ENCODE measurements at places on chromosomes 3 and 15.

- no peak for DNase-seq
These were observed 4.8 kb downstream of the GLYCTK start for GRCh38 chr3:52292247-52293065.

DNA sequence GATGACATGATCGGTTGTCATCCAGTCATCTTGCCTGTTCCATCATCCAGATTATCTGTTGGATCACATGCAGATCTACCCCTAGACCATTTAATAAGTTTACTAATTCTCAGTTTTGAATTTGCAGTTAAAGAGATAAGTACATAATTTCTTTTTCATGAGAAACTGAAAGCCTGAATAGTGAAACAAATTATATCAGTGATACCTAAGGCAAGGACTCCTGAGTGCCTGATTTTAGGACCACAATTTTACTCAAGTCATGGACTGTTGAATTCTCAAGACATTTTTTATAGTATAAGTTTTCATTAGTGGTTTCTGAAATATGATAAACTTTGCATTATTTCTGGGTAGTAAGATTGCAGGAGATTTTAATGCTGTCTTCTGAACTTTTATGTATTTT, 13.2 kb downstream of the SIDT1 start:
- DNase-seq, result no peak

GRCh38 chr3:53534216-53534615, 39.8 kb downstream of the CACNA1D start:
- no peak for DNase-seq

DNA sequence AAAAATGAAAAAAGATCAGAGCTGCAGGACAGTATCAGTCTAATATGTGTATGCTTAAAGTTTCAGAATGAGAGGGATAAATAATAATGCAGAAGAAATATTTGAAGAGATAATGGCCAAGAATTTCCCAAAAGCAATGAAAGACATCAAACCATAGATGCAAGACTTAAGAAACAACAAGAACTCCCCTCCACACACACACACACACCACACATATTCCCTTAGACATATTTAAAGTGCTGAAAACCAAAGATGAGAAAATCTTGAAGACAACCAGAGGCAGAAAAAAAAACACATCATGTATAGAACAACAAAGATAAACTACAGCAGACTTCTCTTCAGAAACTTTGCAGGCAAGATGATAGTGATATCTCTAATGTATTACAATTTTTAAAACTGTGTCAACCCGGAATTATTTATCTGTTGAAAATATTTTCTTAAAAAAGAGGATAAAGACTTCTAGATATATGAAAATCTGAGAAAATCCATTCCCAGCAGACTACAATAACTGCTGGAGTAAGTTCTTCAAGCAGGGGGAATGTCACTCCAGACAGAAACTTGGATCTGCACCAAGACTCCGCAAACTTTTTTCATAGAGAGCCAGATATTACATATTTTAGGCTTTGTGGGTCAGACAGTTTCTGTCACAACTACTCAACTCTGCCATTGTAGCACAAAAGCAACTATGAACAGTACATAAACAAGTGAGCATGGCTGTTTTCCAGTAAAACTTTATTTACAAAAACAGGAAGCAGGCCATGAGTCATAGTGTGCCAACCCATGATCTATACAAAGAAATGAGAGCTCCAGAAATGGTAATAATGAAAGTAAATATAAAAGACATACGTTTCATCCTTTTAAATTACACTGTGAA, 223.4 kb upstream of the CGNL1 start:
- no peak for DNase-seq

DNA sequence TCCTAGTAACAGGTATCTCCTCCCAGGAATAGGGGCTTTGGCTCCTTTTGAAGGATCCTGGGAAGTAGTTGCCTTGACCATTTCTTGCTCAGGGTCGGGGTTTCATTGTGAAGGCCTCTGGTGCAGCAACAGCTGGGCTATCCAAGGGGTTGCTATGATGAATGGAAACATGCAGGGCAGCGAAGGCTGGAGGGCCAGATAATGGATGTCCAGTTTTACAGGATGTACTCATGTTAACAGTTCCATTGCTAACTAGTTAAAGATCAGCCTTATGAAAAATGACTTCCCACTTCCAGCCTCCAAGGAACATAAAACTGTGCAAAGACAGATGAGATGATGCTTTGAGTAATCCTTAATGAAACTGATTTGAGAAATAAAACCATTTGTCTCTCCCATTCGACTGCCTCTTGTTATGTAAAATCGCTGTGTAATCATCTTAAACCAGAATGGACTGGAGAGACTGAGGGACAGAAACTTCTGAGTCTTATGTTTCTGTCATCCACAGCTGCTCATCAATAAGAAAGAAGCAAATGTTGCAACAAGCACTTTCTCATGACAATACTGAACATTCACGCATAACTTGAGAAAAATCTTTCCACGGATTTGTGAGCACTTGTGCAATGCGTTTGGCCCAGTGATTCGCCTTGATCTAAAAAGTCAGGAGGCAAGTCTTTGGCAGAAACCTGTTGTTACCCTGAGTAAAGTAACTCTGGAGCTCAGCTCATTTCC, 473.5 kb upstream of the RGMA start:
- DNase-seq, result no peak

DNA sequence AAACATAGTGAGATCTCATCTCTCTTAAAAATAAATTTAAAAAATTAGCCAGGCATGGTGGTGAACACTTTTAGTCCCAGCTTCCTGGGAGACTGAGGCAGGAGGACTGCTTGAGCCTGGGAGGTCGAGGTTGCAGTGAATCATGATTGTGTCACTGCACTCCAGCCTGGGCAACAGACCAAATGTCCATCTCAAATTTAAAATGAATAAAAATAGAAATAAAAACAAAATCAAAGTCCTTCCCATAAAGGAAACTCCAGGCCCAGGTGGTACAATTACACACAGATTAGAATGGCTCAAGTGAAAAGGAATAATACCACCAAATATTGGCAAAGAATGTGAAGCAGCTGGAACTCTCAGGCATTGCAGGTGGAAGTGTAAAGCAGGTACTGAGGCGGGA, 19.3 kb upstream of the ATP10A start:
- DNase-seq, result no peak

- no peak for DNase-seq
These were observed 35.6 kb downstream of the PDCD6IP start for GRCh38 chr3:33834096-33834453.

- no peak for DNase-seq
These were observed 118.1 kb downstream of the OPA1 start for GRCh38 chr3:193711166-193711485.

DNA sequence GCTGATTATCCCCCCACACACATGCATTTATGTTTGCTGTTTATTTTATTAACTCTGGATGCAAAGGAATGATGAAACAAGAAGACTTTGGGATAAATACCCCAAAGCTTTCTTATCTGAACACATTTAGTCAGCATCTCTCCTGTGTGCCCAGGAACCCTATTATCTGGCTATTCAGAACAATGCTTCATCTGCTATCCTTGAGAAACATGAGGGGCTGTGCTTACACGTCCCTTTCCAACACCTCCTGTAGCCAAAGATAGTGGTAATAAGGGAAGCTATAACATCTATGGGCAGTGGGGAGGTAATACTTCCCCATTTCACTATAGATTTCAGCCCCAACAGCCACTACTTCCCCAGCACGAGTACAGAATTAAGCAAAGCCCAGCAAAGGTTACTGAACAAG, 94.7 kb downstream of the SSR3 start:
- DNase-seq, result peak; percentile 80

- DNase-seq, result no peak
These were observed 336.5 kb downstream of the MAGI1 start for GRCh38 chr3:65702202-65702601.

DNA sequence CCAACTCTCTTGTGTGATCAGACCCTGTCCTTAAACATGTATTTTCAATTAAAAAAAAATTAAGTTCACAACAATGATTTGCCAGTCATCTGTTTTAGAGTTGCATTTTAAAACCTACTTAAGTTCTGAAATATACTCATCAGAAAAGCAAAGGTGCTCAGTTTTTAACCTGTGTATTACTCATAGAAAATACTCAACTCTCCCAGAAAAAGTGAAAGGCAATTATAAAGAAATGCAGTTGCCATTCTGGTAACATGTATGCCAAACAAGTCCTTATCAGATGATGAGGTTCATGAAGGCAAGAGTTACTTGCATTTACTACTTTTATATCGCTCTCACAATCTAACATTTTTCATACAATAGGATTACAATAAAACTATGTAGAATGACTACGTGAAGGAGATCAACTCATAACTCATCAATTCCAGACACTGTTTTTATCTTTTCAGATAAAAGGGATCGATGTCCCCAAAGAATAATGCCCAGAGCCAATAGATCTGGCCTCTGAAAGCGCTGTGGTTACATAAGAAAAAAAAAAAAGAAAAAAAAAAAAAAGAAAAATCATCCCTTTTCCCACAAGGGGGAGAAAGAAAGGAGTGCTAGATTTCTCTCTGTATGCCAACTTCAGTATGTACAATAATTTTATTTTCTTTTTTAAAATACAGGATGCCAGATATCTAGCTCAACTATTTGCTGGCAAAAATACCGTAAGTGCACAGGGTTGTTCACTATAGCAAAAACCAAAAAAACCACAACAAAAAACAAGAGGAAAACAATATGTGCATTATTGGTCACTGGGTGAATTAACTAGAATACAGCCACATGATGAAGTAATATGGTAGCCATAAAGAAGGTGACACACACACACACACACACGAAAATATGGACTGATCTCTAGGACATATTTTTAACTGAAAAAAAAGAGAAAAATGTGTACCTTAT, 137.4 kb downstream of the NR1I2 start:
- no peak for DNase-seq

DNA sequence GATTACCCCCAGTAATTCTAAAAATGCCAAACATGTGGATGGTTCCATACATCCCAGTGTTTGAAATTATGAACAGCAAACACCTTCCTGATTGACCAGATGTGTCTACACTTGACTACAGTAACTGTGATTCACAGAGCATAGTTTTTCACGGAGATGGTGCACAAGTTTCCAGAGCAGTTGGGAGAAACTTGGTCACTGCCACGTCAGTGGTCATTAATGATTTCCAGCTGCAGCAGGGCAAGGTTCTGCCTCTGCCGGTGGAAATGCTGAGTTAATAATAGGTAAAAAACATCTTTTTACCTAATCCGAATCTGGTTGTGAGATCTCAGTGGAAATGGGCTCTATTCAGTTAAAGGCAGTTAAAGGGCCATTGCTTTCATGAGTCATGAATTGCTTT, 154.1 kb upstream of the FEZF2 start:
- no peak for DNase-seq

DNA sequence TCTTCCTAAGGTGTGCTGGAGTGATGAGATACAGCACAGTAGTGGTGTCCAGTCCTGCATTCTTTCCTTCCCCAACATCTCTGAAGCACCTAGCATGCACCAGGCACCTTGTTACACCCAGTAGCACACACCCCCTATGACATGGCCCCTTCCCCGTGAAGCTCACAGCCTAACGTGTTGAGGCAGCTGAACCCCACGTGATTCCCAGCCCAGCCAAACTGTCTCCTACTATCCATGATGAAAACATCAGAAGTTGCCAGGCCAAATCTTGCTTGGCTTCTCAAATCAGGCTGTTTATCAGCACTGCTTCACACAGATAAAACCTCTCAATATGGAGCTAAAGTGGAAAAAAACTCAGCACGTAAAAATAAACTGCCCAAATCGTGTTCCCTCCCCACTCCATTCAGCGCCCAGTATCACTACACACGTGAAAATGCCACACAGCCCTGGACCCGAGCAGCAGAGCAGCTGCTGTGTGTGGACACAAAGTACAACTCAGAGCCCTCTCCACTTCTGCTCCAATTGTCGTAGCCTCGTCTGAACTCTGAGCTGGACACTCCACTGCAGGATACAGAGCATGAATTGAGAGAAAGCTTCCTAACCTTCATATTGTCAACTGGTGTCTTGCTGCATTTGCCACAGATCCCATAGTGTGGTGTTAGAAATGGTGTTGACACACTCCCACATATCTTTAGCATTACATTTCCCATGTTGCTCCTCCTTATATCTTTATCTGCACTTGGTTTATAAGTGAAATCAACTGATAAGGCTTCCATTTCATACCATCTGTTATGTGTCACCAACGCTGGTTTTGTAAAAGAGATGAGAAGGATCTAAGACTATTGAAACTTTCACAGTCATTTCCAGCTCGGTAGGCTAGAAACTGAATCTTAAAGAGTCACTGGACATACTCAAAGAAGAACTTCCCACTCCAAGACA, 279.8 kb downstream of the RORA start:
- DNase-seq, result no peak

DNA sequence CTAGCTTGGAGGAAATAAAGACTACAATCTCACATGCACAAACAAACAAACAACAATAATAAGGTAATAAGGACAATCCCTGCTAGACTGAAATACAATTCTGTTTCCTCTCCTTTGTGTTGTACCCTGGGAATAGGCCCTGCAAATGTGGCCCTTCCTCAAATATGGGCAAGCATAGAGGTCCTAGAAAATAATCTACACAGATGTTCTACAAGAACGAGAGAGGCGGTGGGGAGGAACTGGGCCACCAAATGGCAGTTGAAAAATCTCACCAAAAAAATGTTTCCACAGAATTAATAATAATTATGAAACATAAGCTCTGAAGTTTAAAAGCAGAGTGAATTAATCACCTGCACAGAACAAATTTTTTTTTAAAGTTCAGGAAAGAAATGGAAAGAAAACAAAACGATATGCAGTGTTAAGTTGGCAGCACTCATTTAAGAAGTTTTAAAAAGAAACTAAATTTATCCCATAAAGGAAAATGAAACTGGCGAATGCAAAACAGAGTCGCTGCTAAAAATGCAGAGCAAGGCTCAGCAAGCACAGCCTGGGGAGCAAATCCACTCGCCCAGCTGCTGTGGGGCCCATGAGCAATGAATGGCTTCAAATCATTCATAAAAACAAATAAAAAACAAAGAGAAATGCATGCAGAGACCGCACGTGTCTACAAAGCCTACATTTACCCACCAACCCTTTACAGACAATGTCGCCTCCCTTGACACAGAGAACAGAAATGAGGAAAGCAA, 475.4 kb downstream of the OCA2 start:
- no peak for DNase-seq

- peak; percentile 32 for DNase-seq
These were observed 33.0 kb downstream of the CCDC39 start for GRCh38 chr3:180646187-180646790.

DNA sequence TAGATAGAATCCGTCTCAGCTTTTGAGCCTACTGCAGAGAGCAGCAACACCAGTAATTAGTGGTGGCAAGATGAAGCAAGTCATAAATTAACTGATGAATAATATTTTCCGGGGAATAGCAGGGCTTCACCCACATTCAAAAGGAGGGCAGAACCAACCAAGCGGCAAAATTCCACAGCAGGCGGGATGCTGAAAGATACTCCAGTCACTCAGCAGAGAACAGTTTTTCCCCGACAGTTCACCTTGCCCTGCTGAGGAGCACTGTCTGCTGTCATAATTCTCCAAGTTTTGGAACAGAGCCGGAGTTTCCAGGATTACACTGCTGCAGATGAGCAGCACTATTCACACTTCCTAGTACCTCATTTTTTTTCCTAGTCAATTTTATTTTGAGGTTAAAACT, 274.7 kb downstream of the CD47 start:
- DNase-seq, result no peak

- no peak for DNase-seq
These were observed 9.5 kb upstream of the KNSTRN start for GRCh38 chr15:40372981-40373380.

Data from Kasumi-1 (cell line).